Activated effector memory CD4-positive, alpha-beta T cell treated with Interleukin-2 at 50 U/mL for 16 hours (primary cell): ENCODE measurements at places on chromosomes 4 and X.

- DNase-seq = no peak
Measured at GRCh38 chr4:536351-536972, 37.5 kb downstream of the PIGG start.

- DNase-seq = peak; percentile 5
Measured at GRCh38 chr4:8607603-8608481, 15.3 kb downstream of the CPZ start.

DNA sequence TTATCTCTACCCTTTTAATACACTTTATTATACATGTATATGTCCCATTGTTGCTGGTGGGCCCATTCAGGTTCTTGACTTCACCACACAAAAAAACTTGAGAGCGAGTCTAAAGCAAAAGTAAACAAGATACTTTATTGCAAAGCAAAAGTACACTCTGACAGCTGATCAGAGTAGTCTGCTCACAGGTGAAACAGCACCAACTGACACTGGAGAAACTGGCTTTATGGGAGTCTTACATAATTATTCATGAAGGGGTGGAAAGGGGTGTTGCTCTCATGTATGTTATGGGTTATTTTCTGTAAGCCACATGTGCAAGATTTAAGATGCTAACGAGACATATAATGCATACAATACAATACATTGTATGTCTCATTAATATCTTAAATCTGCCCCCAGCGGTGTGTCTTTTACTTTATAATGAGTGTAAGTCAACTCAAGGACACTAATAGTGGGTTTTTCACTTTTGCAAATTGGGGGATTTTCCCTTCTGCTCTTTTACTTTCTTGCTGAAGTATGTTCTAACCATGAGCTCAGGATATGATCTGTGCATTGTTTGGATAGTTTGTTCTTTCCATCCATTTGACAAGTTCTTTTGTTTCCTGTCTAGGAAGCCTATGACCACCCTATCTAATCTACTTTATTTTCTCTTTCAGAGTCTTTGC is 256.1 kb upstream of the ITM2A start:
- DNase-seq = no peak

DNA sequence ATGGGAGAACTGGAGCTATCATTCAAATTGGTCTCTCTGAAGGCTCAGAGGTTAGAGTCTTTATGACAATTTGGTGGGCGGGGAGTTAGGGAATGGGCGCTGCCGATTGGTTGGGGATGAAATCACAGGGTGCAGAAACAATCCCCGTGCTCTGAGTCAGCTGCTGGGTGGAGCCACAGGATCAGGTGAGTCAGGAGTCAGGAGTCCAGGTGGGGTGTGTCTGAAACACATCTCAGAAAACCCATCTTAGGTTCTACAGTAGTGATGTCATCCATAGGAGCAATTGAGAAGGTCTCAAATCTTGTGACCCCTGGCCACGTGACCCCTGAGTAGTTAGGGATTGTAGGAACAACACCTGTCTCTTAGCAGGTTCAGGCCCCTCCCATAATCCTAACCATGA is 41.6 kb upstream of the TLR3 start:
- DNase-seq = no peak

DNA sequence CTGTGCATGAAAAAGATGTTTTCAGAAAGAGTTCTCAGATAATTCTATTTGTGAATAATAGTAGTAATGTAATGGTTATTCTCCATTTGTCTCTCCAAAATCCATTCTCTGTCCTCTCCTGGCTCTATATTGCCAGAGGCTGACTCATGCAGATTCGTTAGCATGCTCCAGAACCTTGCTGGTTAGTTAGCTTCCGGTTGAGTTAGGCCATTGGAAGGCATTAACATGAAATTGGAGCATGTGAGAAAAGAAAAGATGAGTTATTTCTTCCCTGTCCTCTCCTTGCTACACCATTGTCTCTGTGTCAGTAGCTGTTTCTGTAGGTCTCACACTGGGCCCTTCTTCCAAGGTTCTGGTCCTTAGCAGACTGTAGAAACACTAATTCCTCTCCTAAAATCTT is 23.5 kb upstream of the PRDM8 start:
- no peak for DNase-seq

GRCh38 chr4:99630857-99631360 is 26.7 kb downstream of the C4orf54 start:
- DNase-seq = no peak

GRCh38 chr4:87785731-87786509 is 13.4 kb upstream of the IBSP start:
- no peak for DNase-seq

GRCh38 chr4:123817025-123817688 is 420.6 kb downstream of the SPRY1 start:
- no peak for DNase-seq

- DNase-seq = no peak
Measured at GRCh38 chr4:63578383-63578782, 830.9 kb downstream of the TECRL start.

- DNase-seq = no peak
Measured at GRCh38 chrX:50920132-50920531, 9.6 kb downstream of the BMP15 start.

GRCh38 chr4:22787753-22788375 is 95.1 kb downstream of the GBA3 start:
- no peak for DNase-seq

DNA sequence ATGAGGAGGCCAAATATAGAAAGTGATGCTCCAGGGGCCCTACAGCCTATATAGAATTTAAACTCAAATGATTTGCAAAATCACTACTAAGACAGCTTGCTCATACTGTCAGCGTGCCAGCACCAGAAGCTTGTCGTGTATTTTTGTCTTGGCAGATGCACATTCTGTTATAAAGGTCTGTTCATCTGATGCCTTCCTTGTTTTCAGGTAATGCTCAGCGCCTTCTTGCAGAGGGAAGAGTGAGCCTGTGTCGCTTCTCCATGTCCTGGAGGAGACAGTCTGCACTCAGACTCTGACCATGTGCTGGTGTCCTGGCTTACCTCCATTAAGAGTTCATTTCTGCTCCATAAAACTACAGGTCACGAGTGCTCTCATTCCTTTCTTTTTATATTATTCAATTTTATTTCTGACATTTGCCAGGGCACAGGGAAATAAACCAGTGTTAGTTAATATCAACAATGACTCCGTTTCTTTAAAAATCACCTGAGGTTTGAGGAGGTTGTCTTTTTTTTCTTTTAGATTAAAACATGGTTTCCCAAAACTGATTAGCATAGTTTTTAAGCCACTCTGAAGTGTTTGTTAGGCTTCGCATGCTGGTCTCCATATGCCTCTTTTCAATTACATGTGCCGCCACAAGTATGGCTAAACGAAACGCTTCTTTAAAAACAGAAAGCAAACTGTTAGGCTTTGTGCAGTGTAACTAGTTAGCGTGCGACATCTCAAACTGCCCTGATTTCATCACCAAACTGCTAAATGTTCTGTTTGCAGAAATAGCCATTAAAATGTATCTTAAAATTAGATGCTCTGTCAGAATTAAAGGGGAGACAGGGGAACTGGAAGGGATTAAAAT is 215.2 kb upstream of the GK2 start:
- no peak for DNase-seq

GRCh38 chrX:30735839-30736238 is 82.6 kb downstream of the GK start:
- peak; percentile 42 for DNase-seq

- no peak for DNase-seq
Measured at GRCh38 chrX:31266203-31267076, 194.6 kb upstream of the FTHL17 start.

DNA sequence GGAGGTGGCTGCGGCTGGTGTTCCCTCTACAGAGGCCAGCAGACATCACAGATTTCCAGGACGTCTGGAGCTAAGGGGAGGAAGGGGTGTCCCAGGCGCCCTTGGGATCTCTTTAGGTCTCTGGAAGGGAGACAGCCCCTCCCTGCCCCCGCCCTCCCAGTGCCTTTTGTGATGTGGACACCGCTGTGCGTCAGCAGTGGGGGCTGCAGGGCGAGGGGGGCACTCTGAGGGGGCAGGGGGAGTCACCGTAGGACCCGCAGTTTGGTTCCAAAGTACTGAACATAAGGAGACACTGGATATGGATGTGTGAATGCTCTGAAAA is 25.6 kb upstream of the MXD4 start:
- no peak for DNase-seq

DNA sequence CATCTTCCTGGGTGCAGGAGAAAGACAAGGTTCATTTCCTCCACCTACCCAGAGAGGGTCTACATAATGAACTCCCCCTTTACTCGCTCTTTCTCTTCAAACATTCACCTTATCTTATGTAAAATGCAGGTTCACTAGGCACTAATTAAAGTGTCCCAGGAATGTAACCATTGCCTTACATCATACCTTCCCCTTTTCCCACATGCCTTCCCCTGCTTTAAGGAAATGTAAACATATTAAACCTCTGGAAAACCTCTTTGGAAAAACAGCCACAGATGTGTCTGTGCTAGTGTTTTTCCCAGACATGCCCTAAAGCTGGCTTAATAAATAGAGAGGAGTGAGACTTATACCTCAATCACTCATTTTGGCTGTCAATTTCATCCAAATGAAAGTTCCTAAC is 15.8 kb downstream of the TBC1D9 start:
- no peak for DNase-seq

DNA sequence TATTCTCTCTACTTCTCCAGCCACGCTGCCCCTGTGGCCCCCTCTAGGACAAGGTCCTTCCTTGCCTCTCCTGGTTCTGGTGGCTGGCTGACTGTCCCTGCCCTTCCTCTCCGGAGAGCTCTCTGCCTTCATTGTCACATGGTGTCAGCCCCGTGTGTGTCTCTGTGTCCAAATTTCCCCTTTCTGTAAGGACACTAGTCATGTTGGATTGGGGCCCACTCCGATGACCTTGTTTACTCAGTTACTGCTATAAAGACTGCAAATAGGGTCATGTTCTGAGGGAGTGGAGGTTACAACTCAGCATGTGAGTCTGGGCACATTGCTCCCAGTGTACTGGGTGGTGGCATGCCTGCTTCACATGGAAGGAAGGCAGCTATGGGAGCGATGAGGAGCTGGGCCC is 129.5 kb upstream of the PSAPL1 start:
- no peak for DNase-seq

GRCh38 chrX:64395568-64395929 is 297 bp upstream of the MTMR8 start:
- no peak for DNase-seq

DNA sequence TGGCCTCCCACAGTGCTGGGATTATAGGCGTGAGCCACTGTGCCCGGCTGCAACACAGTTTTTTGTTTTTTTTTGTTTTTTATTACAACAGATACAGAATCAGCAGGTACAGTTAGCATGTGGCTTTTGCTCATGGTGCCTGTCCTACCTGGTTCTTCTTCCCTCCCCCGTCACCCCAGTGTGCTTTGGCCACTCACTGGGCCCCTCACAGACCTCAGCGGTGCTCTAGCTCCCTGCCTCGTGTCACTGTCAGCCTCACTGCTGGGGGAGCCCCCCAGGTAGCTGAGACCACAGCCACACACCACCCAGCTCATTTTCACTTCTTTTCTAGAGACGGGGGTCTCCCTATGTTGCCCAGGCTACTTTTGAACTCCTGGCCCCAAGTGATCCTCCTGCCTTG is 38.7 kb downstream of the HTT-AS start:
- no peak for DNase-seq

DNA sequence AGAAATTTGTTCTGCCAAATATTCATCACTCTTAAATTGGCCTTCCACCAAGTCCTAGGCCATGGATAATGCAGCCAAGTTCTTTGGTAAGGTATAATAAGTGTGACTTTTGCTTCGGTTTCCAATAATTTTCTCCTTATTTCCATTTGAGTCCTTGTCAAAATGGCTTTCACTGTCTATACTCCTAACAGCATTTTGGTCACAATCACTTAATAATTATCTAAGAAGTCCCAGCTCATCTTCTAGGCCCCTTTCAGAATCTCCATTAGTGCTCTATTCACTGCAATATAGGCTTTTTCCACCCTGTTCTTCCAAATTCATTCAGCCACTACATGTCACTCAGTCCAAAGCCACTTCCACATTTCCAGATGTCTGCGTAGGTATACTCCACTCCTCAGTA is 51.0 kb upstream of the SPIN4 start:
- no peak for DNase-seq

DNA sequence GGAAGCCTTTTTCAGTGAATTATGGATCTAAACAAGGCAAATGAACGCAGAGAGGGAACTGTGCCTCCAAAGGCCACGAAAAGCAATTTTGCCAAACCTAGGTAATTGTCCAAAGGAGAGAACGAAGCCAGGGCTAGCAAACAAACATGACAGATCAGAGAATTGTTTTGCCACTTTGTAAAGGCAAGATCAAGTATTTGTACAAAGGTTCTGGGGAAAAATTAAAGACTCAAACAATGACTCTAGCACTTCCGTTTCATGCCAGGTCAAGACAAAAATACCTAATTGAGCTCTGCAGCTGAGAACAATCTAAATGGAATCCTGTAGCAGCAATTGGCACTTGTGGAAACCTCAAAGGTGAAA is 8.5 kb downstream of the RBM47 start:
- no peak for DNase-seq
